Activated gamma-delta T cell treated with Interleukin-2 at 50 U/mL for 16 hours (primary cell): ENCODE measurements at places on chromosomes 2 and 18.
A peak's percentile ranks its signal among the peaks of the same experiment; 100 is the strongest.

DNA sequence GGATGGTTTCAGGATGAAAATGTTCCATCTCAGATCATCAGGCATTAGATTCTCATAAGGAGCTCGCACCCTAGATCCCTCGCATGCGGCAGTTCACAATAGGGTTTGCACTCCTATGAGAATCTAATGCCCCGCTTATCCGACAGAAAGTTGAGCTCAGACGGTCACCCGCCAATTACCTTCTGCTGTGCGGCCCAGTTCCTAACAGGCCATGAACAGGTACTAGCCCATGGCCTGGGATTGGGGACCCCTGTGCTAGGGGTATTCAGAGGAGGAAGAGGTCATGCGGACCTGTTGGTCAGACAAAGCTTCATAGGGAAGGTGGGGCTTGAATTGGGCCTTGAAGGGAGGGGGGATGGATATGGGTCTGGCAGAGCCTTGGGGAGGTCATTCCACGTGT is 4.4 kb upstream of the BUB1 start:
- no peak for DNase-seq

DNA sequence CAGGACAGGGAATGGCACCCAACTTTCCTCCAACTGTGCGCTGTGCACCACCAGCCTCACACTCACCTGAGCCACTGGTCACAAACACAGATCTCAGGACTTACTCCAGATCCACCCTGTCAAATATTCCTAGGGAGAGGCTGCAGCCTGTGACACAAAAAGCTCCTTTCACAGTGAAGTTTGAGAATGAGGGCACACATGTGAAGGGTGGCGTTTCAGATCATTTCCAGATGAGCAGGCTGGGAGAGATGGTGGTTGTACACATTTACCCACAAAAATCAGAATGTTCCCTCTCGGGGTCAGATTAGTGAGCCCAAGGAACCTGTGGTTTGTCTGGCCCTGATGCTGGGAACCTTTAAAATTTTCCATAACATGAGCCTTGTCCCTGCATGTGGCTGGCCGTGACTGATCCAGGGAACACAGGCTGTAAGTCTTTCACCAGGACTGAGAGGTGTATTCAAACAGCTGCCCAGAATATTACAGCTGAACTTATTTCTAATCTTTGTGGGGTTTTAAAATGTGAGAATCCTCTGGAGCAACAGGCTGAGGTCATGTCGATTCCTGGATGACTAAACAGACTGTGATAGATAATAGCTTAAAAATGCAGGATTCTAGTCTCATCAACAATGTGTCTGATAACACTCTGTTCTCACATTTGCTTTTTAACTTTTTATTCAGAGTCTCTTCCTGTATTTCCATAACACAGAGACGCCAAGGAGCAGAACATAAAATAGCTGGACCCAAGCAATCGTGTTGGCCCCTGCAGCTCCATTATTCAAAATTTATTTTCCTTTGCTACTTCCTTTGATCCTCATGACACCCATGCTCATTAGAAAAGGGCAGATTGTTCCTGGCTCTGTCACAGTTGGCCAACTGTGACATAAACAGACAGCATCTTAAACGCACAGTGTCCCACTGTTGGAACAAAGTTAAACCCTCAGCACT is 35.5 kb downstream of the IL1R2 start:
- no peak for DNase-seq

DNA sequence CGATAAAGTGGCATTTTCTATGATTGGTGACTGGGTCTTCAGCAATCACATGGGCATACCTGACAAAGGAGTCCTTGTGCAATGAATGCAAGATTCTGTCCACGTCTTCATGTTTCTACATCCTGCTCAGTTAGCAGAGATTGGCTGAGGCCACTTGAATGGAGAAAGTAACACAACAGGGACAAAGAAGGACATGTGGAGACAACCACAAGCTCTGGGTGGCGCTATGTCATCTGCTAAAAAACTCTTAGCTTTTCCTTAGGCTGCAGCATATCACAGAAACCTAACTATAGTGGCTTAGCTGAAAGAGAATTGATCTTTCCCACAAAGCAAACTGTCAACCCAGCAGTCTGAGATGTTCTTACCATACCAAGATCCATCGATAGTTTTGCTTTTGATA is 1109.7 kb downstream of the SOCS6 start:
- DNase-seq, result no peak

- no peak for DNase-seq
These were observed 369.9 kb downstream of the LPIN1 start for GRCh38 chr2:12116228-12116750.

GRCh38 chr2:100301881-100302584 is 20.3 kb downstream of the LONRF2 start:
- DNase-seq, result no peak

DNA sequence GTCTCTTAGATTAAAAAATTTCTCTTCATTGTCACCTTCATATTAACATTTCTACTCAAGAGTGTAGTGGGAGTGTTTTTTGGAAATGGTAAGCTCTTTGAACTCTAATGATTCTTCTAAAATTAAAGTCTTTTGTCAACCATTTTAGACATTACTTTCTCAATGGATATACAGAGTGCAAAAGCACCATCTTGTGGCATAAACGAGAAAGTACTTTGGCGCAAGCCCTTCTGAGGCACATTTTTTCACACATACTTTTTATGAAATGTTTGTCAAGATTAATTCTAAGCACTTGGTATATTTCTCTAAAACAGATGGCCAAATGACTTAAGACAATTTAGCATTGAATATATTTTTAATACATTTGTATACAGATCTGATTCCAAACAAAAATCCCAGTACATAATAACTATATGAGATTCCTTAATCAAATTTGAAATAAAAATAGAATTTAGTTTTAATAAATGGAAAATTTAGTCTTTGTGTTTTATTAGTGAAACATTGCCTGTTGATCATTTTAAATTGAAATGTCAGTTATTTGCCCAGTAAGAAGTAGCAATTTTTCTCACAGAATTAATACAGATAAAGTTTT is 63.3 kb upstream of the GALNT5 start:
- DNase-seq, result no peak

GRCh38 chr2:189248141-189248540 is 68.6 kb upstream of the COL5A2 start:
- DNase-seq, result no peak

GRCh38 chr18:10475276-10475653 is 20.8 kb downstream of the APCDD1 start:
- DNase-seq, result no peak

- no peak for DNase-seq
These were observed 9.8 kb upstream of the RAB17 start for GRCh38 chr2:237600205-237600846.

DNA sequence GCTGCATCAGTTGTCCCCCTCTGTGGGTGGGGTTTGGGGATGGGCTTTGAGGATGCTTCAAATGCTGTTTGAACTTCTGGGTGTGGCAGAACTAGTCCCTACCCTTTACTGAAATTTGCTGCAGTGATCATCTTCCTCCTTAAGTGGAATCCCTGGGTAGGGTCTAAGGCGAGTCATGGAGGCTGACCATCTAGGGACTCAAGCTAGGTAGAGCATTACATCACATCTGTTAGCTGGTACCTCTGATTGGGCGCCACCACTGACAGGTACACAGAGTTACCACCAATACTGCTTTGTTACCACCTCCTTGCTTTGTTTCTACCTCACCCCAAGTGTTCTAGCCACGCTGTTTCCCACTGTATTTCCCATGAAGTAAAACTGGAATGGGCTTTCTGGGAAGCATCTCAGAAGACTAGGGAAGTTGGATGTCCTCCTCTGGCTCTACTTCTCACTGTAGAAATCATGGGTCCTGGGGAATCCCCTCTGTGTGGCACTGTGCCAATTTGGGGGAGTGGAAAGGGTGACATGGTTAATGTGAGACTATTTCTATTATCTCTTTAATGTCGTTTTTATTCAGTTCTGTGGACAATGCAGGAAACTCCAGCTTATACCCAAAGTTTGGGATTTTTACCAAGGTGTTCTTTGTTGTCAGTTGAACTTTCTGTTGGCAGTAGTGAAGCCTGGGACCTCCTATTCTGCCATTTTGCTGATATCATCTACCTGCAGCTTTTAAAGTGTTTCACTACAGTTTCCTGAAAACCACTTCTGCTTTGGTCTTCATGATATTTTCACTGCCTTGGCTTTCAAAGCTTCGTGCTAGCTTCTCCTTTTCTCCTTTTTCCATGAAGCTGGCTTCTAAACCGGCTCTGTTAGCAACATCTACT is 14.5 kb upstream of the SULT1C4 start:
- no peak for DNase-seq

GRCh38 chr2:216942016-216942415 is 82.2 kb upstream of the TNP1 start:
- DNase-seq, result no peak

GRCh38 chr2:8984855-8985254 is 18.6 kb downstream of the MBOAT2 start:
- no peak for DNase-seq

GRCh38 chr2:174763780-174764179 is 492 bp downstream of the CHRNA1 start:
- DNase-seq, result no peak

- DNase-seq, result no peak
These were observed 32.1 kb downstream of the GLS start for GRCh38 chr2:190912726-190913125.

DNA sequence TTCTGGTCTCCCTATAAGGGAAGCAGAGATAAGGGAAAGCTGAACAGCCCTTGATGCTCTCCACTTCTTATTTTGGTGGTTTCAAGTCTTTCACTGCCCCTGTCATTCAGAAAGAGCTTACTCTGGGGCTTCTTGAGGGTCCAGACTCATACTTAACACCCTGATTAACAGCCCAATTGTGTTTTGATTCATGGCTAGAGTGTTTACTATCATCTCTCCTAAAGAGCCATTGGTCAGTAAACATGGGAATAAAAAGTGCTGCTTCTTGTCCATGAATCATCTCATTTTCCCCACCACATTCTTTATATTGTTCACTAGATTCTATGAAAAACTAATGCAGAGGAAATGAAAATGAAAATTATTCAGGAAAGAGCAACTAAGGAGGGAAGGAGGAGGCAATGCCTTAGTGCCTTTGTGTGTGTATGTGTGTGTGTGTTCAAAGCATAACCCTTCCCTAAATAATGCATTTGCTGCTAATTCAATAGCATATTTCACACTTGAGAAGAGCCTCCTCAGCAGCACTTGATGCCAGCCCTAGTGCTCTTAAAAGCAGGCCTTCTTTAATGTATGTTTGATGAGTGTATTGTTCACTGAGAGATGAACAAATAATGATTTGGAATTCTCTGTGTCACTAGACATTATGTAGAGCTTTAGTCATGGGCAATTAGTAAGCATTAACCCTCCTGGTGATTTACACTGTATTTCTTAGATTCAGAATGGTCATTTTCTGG is 63.5 kb downstream of the DCC start:
- no peak for DNase-seq

- peak; percentile 8 for DNase-seq
These were observed 36.3 kb downstream of the STAT4 start for GRCh38 chr2:191114403-191114886.

GRCh38 chr2:186595219-186595618 is 5.4 kb downstream of the ITGAV start:
- no peak for DNase-seq

- no peak for DNase-seq
These were observed 8.2 kb downstream of the MXD1 start for GRCh38 chr2:69923116-69923515.

GRCh38 chr2:196144513-196145126 is 26.8 kb downstream of the STK17B start:
- DNase-seq, result no peak

GRCh38 chr2:99338029-99338585 is 918 bp downstream of the EIF5B start:
- no peak for DNase-seq

GRCh38 chr2:8193146-8193545 is 488.7 kb upstream of the ID2 start:
- DNase-seq, result no peak

DNA sequence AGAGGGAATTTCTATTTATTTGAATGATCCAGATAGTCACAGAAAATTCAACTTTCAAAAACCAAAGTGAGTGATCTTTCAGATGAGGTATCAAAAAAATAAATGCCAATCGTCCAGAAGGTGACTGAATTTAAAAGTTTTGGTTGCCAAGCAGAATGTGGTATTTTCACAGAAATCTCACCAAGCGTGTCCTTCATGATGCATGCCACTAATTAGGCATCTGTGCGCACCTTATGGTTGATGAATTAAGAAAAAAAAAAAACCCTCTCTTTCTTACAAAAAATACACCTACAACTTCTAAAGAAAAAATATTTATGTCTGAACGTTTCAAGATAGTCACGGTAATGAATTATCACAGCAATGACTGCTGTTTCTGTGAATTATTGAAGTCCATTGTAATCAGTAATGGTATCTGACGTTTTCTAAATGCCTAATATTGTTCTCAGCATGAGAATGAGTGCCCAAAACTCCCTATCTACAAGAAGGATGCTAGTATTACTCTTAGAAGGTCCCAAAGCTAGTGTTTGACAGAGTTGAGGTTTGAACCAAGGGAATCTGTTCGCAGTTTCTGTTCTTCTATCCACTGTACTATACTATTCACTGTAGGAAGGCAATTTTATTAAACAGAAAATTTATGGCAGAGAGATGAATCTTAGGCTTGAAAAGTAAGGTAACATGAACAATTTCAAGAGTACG is 219.6 kb upstream of the NETO1 start:
- no peak for DNase-seq

GRCh38 chr2:108988796-108989713 is at the start of gene EDAR:
Gene EDAR (minus strand): TSS chr2:108989220. CDS start chr2:108931014, 58,206 bp downstream.
- DNase-seq, result peak; percentile 37

- DNase-seq, result no peak
These were observed 108.1 kb downstream of the PRPF40A start for GRCh38 chr2:152609154-152609553.

GRCh38 chr2:94861308-94862152 is 9.7 kb upstream of the TEKT4 start:
- DNase-seq, result no peak
